ENCODE measurements at places on chromosomes 11 and 22. TPM values are rescaled to one million over a fixed set of nuclear protein-coding genes. Genes with fewer than 3 reads are reported as not detected.

OR10A2 gene
- total RNA-seq, result not detected

DNA sequence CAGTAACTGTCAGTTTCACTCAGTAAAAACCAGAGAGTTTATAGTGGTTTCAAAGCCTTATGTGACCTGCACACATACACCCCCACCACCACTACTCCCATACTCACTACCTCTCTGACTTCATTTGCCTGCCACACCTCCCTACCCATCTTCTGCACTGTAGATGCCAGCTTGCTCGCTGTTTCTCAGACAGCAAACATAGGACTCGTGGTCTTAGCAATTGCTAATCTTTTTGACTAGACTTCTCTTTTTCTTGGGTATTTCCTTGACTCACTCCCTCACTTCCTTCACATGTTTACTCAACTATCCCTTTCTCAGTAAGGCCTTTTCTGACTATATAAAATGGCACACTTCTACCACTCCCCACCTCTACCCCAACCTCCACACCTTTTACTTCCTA is 27.8 kb downstream of the CEP295 start:
- DNase-seq, result no peak

GRCh38 chr11:65334696-65335295 is 1.1 kb downstream of the DPF2 start:
- no peak for DNase-seq

DNA sequence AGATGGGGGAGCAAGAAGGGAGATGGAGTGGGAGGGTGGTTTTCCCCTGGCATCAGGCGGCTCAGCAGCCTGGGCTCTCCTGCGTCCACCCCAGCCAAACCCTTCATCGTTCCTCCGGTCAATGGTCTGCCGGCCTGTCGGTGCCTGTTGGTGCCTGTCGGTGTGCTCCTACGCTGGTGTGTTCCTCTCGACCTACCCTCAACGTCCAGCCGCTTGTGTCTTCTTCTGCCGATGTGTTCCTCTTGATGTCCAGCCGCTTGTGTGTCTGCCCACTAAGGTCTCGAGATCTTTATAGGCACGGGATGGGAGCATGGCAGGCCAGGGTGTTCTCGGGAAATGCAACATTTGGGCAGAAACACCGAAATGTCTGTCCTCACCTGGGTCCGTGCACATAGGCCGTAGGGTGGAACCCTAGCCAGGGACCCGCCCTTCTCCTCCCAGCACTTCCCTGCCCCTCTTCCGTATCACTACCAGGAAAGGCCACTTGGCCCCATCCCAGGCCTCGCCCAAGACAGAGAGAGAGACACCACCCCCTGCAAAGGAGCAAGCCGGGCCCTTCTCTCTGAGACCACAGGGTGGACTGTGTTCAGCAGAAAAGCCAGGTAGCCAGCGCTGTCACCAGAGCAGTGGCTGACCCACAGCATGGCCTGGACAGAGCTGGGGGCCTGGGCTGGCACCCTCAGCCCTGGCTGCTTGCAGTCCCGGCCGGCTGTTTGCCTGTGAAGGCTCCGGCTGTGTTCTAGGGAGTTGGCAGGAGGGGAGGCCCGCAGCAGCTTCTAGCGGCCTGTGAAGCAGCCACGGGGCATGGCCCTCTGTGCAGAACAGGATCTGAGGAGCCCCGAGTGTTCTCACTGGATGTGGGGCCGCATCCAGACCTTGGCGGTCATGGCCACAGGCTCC is 61.6 kb upstream of the KCNQ1OT1 start:
- DNase-seq, result no peak

- DNase-seq, result no peak
These were observed 256.5 kb downstream of the MN1 start for GRCh38 chr22:27545085-27545484.

FAM83F gene
- 0.23 TPM for total RNA-seq

- no peak for DNase-seq
These were observed 14.6 kb downstream of the RBM4 start for GRCh38 chr11:66653123-66653522.

GRCh38 chr11:118916842-118917388 is 8.8 kb downstream of the BCL9L start:
- DNase-seq, result no peak

DNA sequence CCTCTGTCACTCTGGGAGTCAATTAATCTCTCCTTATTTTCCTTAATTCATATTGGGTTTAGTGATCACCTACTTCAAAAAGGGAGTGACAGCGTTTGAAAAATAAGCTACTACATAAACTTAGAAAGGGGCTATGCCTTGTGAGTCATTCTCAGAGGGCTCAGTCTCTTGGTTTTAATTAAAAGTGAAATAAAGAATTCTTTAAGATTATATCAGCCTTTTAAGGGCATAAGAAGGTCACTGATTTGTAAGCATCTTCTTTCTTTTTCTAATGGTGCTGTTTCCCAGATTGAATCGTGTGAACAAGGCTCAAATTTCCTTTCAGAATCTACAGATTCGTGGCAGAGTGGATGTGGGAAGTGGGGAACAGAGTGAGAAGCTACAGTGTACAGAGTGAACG is 636.2 kb upstream of the CCDC90B start:
- DNase-seq, result no peak

- DNase-seq, result peak; percentile 74
These were observed 10.7 kb downstream of the KRTAP5-5 start for GRCh38 chr11:1640076-1640946.

KCNK7 gene
- 1.3 TPM for total RNA-seq

PPP6R3 gene
- total RNA-seq, result 124 TPM

AMOTL1 gene
- 5.4 TPM for total RNA-seq

SCGB1D4 gene
- total RNA-seq, result not detected

All from activated CD4-positive, alpha-beta T cell treated with anti-CD3 and anti-CD28 coated beads, Interleukin-2, amount 10 ng/mL, durations not matched to agents 24 days and 14 days (primary cell).